Esophagus (tissue), 2 donors: ENCODE measurements at places on chromosomes 12 and 14. TPM values are rescaled to one million over a fixed set of nuclear protein-coding genes. Genes with fewer than 3 reads are reported as not detected.

The C12orf50 gene
- not detected for polyA plus RNA-seq

The FAM222A gene
- 3.2 TPM for polyA plus RNA-seq

The DEPDC4 gene
- 0.68 TPM for polyA plus RNA-seq

The OR4E2 gene
- not detected for polyA plus RNA-seq

The HCFC2 gene
- polyA plus RNA-seq = 6.8 TPM

The TM7SF3 gene
- 43.3 TPM for polyA plus RNA-seq

The TAS2R30 gene
- polyA plus RNA-seq = 0.12 TPM

The RNASE7 gene
- polyA plus RNA-seq = 92.8 TPM

The GZMB gene
- polyA plus RNA-seq = 3.0 TPM

The FAM186B gene
- 0.08 TPM for polyA plus RNA-seq
